GM12892 (cell line): ENCODE measurements at places on chromosomes 3 and 15.

GRCh38 chr15:80379693-80380092 is 24.5 kb upstream of the ARNT2 start:
- no peak for DNase-seq

GRCh38 chr3:124621498-124621897 is 108.8 kb upstream of the UMPS start:
- no peak for DNase-seq

- no peak for DNase-seq
Measured at GRCh38 chr15:80559320-80559693, 135.8 kb upstream of the ABHD17C start.

DNA sequence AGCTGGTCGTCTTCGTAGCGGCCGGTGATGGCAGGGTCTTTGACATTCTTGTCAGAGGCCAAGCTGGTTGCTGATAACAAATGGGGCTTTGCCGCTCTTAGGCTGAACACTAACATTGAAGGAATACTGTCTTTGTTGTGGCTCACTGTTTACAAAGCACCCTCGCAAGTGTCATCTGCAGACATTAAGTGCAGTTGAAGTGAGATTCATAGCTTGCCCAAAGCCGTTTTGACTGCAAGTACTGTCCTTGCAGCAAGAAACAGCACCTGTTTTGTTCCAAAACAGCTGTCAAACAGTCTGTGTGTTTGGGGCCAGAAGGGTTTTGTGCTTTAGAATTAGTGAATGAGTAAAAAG is 568 bp downstream of the SENP2 start:
- DNase-seq = no peak

DNA sequence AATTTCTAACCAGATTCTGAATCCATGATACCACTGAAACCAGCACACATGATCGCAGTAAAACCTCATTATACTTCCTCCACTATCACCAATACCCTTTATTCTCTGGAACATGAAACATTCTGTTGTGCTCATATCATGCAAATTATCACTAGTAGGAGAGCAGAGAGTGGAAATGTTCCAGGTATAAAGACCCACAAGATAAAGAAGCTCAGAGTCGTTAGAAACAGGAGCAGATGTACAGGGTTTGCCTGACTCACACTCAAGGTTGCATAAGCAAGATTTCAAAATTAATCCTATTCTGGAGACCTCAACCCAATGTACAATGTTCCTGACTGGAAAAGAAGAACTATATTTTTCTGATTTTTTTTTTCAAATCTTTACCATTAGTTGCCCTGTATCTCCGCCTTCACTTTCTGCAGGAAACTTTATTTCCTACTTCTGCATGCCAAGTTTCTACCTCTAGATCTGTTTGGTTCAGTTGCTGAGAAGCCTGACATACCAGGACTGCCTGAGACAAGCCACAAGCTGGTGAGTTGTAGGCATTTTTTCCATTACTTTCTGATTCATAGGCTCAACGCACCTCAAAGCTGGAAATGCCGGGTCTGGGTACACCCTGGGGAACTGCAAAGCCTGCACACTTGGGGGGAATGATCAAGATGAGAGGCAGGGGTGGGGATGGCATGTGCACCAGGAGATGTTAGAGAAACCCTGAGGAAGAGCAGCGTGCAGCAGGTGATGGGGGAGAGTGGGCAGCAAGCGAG is at the start of gene CCR2:
Gene CCR2 (plus strand): TSS at position 465 of the 764 bp plus-strand sequence. CDS start 3,417 bp downstream, outside the sequence.
- no peak for DNase-seq

GRCh38 chr15:42143356-42143755 is 13.1 kb downstream of the PLA2G4F start:
- DNase-seq = no peak

DNA sequence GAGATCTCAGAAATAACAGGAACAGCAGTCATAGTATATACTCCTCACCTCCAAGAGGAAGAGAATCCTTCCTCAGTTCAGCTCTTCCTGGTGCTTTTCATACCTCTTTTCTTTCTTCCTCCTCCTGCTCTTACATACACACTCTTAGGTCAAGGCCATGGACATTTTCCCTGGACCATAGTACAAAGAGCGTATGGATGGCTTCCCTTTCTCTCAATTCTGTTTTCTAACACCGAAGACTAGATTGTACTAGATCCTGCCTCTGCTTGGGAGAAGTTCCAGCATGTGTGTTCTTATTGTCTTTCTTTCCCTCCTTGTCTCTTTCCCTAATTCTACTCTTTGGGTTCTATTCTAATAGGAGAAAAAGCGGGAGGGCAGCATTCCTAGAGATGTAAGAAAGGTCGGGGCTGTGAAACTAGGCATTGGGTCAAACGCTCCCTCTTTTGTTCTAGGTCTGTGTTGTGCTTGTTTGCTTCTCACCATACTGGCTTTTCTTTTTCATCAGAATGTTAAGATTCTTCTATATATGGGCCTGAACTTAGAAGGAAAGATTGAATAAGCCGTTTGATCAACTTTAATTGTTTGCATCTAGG is 77.4 kb downstream of the VPS8 start:
- no peak for DNase-seq

DNA sequence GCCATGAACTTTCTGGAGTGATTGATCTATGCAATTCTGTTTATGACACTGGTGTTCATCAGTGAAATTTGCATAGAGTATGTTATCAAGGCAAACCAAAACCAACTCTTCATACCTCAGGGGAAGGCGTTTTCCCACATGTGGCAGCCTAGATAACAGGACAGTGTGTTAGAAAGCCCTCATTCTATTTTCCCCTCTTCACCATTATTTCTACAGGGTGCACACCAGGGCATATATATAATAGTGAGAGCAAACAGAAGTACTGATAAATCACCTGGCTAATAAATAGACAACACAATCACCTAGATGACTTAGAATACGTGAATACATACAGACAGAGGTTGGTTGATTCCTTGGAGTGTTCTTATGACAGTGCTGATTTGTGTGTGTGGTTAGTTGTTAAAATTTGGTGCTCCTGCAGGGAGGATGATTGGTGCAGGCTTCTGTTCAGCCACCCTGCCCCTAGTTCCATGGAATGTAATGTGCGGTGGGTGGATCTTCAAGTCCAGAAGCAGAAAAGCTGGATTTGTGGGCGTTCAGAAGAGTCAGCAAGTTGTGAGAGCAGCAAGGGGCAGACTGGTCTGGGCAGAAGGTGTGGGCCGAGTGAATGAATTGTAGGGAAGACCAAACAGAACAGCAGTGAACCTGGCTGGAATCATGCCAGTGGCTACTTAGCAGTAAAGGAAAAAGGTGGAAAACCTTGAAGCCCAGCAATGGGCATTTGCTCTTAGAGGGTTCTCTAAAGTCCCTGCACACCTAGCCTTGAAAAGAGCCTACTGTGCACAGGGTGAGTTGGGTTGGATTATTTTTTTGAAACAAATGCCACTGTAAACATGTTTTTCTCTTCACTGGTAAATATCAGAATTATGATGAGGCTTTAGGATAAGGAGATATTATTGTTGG is 11.7 kb upstream of the RARRES1 start:
- DNase-seq = no peak

DNA sequence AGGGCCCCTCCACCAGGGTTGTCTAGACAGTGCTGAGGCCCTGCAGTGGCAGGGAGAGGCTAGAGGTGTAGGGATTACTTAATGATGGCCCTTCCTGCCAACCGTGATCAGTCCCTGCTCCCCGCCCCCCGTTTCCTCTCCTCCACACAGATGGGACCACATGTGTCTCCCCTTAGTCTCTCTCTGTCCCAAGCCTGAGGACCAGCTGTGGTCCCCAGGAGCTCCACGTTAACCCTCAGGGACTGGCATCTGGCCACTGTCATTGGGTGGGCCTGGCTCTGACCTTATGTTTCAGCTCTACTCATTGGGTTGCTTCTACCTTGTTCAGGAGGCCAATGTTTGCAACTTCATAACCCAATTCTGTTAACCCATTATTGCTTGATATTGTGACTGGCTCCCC is 6.0 kb upstream of the ALPK3 start:
- no peak for DNase-seq

GRCh38 chr15:37903919-37904625 is 30.4 kb upstream of the TMCO5A start:
- DNase-seq = no peak

- DNase-seq = no peak
Measured at GRCh38 chr3:76063019-76063418, 277.7 kb upstream of the ZNF717 start.

DNA sequence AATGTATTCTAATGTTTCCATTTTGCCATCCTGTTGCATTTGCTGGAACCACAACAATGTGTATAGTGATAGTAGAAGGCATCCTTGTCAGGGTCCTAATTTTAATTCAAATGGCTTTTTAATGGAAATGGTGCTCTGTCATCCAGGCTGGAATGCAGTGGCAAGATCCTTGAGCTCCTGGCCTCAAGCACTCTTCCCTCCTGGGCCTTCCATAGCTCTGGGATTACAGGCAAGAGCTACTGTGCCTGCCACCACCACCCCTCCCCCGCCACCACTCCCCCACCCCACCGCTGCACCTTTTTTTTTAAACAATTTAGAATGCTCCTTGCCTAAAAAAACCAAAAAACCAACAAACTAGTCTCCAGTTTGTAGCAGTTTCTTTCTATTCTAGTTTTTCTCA is 15.2 kb upstream of the IQCF6 start:
- no peak for DNase-seq

- no peak for DNase-seq
Measured at GRCh38 chr3:115399750-115400149, 223.6 kb upstream of the GAP43 start.

GRCh38 chr15:35115155-35115725 is 30.1 kb upstream of the NANOGP8 start:
- no peak for DNase-seq

DNA sequence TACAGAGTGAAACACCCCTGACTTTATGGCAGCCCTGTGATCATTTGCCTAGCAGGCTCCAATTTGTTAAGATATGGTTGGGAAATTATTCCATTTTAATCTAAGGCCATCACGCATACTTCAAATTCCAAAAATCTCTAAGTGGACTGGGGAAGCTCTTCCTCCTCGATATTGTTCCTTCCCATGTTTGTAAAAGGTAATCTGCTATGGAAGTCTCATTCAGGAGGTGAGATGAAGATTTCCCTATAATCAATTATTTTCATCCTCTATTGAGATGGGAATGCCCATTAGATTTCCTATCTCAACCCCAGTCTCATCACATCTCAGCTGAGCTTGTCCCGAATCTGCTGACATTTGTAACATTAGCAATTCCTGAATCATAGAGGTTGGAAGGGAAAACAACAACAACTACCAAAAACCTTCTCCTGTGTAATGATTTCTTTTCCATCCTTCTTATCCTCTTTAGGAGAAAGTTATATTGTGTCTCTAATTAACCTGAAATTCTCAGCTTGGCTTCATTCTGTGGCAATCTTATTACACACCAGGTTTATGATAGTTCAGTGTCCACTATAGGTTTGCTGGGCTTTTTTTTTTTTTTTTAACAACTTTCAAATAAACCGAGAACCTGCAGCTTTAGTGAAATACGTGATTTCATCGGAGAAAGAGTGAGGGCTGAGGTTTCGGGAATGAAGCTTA is 2.2 kb upstream of the NR2F2 start:
- DNase-seq = no peak

- DNase-seq = no peak
Measured at GRCh38 chr15:51096976-51097375, 2.3 kb upstream of the TNFAIP8L3 start.

- no peak for DNase-seq
Measured at GRCh38 chr15:58185439-58185838, 47.3 kb downstream of the AQP9 start.

GRCh38 chr15:100278596-100279380 is 63.0 kb downstream of the ADAMTS17 start:
- no peak for DNase-seq

DNA sequence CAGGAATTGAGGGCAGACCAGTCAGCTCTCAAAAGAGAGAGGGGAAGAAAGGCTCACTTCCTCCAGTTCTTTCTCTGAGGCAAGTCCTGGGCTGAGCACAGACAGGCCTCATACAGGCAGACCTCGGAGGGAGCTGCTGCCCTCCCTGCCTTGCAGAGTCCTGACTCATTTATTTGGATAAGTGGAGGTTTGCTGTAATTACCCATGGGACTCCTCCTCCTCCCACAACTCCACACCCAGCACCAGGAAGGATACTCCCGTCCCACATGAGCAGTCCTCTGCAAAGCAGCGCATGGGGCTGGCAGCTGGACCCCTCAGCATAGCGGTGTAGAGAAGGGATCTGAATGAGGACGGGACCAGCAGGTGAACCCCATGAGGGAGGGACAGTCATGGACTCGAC is 13.4 kb upstream of the SCN10A start:
- no peak for DNase-seq

DNA sequence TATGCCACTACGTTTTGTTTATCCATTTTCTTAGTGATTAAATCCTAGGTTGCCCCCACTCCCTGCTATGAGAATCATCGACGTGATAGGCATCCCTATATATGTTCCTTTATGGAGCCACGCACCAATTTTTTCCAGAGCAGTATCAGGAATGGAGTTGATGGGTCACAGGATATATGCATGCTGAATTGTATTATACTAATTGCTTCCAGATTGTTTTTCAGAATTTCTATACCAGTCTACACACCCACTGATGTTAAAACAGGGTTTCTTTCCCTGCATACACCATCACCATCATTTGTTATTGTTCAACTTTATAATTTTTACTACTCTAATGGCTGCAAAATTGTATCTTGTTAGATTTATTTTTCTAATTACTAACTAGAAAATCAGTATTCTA is 100.1 kb upstream of the MRPS22 start:
- no peak for DNase-seq
